ENCODE measurements at places on chromosomes 5 and 9.
A peak's percentile ranks its signal among the peaks of the same experiment; 100 is the strongest.

GRCh38 chr5:96455789-96456188 is 22.7 kb upstream of the PCSK1 start:
- DNase-seq = no peak

- DNase-seq = no peak
These were observed 105.1 kb downstream of the SERINC5 start for GRCh38 chr5:80150731-80151130.

- no peak for DNase-seq
These were observed 20.4 kb upstream of the MED10 start for GRCh38 chr5:6398570-6399230.

DNA sequence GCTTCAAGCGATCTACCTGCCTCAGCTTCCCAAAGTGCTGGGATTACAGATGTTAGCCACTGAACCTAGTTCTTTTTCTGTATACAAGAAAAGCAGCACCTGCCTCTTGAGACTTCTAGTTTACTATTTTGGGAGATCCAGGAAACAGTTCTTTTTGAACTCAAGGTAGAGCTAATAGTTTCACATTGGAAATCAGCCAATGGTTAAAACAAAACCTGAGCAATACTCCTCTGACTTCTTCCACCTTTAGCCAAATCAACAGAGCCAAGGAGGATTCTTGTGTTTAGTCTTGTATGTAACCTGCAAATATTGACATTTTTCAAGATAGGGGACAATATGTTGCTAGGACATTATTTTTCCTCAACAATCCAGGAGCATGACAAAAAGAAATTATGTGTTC is 349.4 kb downstream of the SH3GL2 start:
- no peak for DNase-seq

GRCh38 chr5:40499007-40499406 is 180.7 kb upstream of the PTGER4 start:
- DNase-seq = no peak

GRCh38 chr5:130995254-130995515 is 169.9 kb downstream of the HINT1 start:
- no peak for DNase-seq

DNA sequence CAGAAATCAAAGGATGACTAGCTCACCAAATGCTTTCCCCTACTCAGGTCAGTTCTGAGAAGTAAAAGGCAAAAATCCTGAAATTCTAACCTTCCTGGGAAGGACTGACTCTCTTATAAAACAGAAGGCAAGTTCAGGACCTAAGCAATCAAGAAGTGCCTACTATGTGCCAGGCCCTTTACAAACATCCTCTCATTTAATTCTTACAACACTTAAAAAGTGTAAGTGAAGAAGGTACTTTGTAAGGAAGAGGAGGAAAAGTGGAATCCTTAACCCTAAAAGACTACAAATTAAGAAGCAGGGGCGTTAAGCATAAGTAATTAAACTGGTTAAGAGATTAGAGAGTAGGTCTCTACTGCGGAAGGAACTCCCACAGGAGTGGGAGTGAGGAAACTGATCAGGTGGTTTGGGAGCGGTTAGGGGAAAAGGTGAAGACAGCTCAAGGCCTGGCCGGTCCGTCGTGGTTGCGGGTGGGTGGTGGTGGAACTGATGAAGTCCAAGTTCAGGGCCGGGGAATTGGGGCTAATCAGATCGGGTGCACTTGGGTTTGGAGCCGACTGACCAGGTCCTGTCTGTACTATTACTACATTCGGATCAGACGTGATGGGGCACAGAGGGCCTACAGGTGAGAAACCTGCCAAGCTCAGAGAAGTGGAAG is 839 bp downstream of the MED27 start:
- DNase-seq = no peak

GRCh38 chr5:86461169-86461956 is 156.4 kb upstream of the COX7C start:
- no peak for DNase-seq

GRCh38 chr9:108612513-108612912 is 243.3 kb downstream of the ACTL7B start:
- no peak for DNase-seq

- DNase-seq = no peak
These were observed 30.3 kb upstream of the SNAPC3 start for GRCh38 chr9:15392363-15392762.

GRCh38 chr5:18281947-18282581 is 647.8 kb downstream of the TAF11L14 start:
- peak; percentile 8 for DNase-seq

- no peak for DNase-seq
These were observed 85.6 kb upstream of the ALDH1B1 start for GRCh38 chr9:38306899-38307298.

DNA sequence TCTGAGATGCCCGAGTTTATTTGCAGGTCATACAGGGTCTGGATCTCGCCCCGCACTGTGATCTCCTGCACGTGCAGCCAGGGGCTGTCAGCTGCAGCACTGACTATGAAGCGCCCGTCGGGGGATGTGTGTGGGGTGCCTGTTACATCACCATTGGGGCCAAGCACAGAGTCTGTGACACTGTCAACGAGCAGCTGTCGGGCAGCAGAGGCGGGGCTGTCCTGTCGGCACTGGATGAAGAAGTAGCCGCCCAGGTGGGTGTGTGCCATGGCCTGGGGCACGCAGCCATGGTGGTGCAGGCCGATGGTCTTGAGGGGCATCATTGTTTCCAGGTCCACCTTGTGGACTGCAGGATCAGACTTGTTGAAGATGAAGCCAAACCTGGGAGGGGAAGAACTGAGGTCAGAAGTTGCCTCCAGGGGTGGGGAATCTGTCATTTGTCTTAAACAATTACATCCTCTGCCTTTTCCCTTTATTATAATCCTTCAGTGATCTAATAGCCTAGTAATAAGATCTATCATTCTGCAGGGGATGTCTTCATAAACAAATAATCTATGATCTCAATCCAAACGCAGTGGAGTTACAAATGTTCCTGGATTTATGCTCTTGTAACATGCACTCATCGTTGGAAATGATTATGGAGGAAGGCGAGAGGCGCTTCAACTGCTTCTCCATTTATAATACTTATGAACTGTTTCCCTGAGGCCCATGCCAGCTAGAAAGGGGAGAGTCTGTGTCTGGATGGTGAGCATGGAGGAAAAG is 147.8 kb downstream of the HSPA4 start:
- DNase-seq = no peak

- no peak for DNase-seq
These were observed 59.8 kb upstream of the RFX3 start for GRCh38 chr9:3585606-3586005.

DNA sequence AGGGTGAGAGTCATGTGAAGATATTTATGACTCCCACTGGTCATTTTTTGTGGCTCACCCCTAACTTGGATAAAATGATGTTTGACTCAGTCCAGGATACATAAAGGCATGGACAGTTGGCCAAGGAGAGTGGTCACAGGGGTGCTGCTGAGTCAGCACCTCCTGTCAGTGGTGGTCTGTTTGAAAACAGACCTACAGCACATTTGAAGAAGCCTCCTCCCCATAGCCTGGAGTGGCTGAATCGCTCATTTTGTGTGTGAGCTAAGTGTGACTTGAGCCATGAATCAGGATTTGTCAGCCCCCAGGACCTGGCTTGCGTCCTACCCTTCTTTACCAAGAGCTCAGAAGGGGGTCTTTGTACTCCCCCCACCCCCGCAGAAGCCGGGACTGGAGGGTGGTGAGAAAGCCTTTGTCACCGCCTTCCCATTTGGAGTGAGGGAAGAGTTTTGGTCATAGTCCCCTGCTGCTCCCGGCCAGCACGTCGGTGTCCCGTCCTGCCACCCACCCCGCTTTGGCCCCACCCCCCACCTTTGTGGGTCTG is 35.6 kb downstream of the TRIO start:
- DNase-seq = no peak

GRCh38 chr9:130356033-130356432 is 88.7 kb upstream of the ASS1 start:
- no peak for DNase-seq

GRCh38 chr5:94744906-94745305 is 126.4 kb downstream of the SLF1 start:
- no peak for DNase-seq

- DNase-seq = no peak
These were observed 89.9 kb downstream of the EHMT1 start for GRCh38 chr9:137708590-137709284.

- DNase-seq = no peak
These were observed 1028.5 kb downstream of the CDH18 start for GRCh38 chr5:18959535-18959934.

DNA sequence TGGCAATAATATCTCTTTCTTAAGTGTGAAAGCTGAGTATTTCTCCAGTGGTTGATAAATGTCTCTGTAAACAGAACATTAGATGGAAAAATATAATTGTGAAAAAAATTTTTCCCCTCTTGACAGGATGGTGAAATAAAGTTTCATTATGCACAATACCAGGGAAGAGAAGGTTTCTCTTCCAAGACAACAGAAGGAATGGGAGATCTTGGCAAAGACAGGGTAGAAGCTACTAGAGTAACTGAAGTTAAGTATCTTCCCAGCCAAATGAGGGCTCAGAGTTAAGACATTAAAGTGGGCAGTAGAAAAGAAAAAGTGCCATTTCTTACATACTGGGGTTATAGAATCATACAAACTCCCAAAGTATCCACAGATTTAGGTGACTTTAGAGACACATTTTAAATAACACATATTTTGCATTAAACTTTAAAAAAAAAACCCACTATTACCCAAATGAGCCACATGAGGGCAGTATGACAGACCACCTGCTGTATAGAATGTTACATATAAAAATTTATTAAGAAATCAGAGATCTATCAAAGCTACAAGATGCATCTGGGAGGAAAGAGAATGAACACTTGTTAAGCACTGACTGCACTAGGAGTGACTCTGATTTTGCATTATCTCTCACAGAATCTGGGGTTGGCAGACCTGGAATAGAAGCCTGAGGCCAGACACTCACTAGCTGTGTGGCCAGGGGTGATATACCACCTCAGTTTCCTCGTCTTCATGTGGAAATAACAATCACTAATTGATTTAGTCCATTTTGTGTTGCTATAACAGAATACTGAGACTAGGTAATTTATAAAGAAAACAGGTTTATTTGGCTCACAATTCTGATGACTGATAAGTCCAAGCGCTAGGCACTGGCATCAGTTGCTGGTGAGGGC is 98.5 kb downstream of the ARSB start:
- no peak for DNase-seq

GRCh38 chr9:110255463-110256379 is 586 bp downstream of the TXN start:
- peak; percentile 5 for DNase-seq

Measured in NCI-H2107 (cell line).